ENCODE measurements at places on chromosomes 3 and 15. TPM values are rescaled to one million over a fixed set of nuclear protein-coding genes. Genes with fewer than 3 reads are reported as not detected.

The CFAP100 gene
- not detected for total RNA-seq

The GOLGA8M gene
- total RNA-seq, result not detected

The SLC6A20 gene
- total RNA-seq, result not detected

The OR5K2 gene
- total RNA-seq, result not detected

The SORD gene
- 44.9 TPM for total RNA-seq

The GNAI2 gene
- 71.3 TPM for total RNA-seq

The GOLGA8T gene
- not detected for total RNA-seq

The FBN1 gene
- 24.6 TPM for total RNA-seq

The DAZL gene
- 0.25 TPM for total RNA-seq

DNA sequence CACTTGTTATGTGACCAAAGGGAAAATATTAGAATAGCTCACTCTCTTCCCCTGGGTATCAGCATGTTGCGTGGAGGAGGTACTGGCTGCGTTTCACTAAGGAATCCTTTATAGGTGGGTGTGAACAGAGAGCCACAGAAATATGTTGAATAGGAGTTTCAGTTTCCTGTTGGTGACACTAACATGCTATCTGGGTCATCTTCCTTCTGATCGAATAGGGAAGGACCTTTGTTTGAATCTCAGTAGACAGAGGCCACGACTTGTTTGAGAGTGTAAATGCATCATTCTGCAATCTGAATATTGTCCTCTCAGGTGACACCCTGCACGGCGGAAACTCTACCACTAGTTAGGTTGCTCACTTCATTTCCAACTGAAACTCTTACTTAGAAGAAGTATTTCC lies 157.9 kb upstream of the SLC2A2 start:
- H3K4me3 ChIP-seq, result no peak overlapping the region
- no peak for DNase-seq
- H3K27me3 ChIP-seq, result no peaks in the 10 kb centered on the region
- no peaks in the 10 kb centered on the region for H3K36me3 ChIP-seq

DNA sequence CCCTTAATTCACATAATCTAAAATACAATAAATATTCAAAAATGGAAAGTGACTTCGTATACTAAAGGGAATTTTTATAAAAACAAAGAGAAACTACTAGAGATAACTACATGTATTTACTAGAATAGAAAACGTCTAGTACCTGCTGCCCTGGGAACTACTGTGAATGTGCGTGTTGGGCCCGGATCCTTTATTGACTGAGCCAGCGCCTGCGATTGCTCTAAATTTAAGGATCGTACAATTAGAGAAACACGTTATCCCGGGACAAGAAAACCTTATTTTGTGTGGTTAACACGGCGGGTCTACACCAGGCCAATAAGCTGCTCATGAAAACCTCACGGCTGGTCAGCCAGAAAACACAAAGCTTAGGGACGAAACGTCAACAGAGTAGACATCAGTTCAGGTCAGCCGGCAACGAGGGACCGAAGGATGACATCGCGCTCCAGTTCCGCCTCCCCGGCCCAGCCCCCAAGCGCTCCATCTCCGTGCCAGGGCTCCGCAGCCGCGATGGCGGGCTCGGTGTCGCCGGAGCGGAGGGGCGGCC lies 555 bp downstream of the TM2D3 start:
- peak overlapping the region; percentile 87 for H3K4me3 ChIP-seq
- no peak for DNase-seq
- peak overlapping the region; percentile 96 for H3K27ac ChIP-seq
- H3K27me3 ChIP-seq, result no peaks in the 10 kb centered on the region
- H3K4me1 ChIP-seq, result peaks cover 33% of the 10 kb centered on the region

GRCh38 chr3:183249006-183249718 lies 3.9 kb upstream of the B3GNT5 start:
- no peak for DNase-seq
- no peaks in the 10 kb centered on the region for H3K27me3 ChIP-seq
- peaks cover 7% of the 10 kb centered on the region for H3K4me1 ChIP-seq
- no peak overlapping the region for H3K4me3 ChIP-seq
- no peaks in the 10 kb centered on the region for H3K36me3 ChIP-seq

GRCh38 chr3:187714404-187714979 lies 12.1 kb upstream of the RTP2 start:
- H3K4me3 ChIP-seq, result no peak overlapping the region
- no peaks in the 10 kb centered on the region for H3K4me1 ChIP-seq
- DNase-seq, result no peak
- H3K27ac ChIP-seq, result no peak overlapping the region

- no peaks in the 10 kb centered on the region for H3K36me3 ChIP-seq
- H3K27me3 ChIP-seq, result no peaks in the 10 kb centered on the region
- H3K4me3 ChIP-seq, result no peak overlapping the region
- no peak for DNase-seq
Observed at GRCh38 chr15:77354063-77354462, 65.8 kb downstream of the PEAK1 start.

- peak; percentile 81 for DNase-seq
- H3K4me3 ChIP-seq, result peak overlapping the region; percentile 78
- no peaks in the 10 kb centered on the region for H3K27me3 ChIP-seq
- H3K4me1 ChIP-seq, result peaks cover 39% of the 10 kb centered on the region
- peak overlapping the region; percentile 95 for H3K27ac ChIP-seq
- peaks cover 3% of the 10 kb centered on the region for H3K36me3 ChIP-seq
Observed at GRCh38 chr15:65184305-65184867, 756 bp downstream of the CLPX start.

DNA sequence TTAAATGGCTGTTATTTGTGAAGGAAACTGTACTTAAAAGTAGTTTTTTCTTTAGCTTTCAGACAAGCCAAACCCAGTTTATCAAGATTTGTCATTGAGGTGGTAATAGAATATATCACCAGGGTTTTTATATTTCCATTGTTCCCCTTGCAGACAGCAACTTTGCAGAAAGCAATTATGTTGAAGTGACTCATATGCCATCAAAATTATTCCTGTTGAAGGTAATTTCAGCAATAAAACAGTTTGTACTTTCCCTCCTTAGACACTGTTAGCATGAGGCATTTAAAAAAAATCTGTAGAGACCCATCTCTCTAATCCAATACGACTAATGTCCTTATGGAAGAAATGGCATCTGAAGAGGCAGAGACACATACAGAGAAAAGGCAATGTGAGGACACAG lies 219.0 kb downstream of the NFKBIZ start:
- no peaks in the 10 kb centered on the region for H3K36me3 ChIP-seq
- no peak overlapping the region for H3K4me3 ChIP-seq
- no peak overlapping the region for H3K27ac ChIP-seq
- no peak for DNase-seq

GRCh38 chr3:72490688-72491435 lies 357.4 kb downstream of the SHQ1 start:
- no peak overlapping the region for H3K4me3 ChIP-seq
- H3K27me3 ChIP-seq, result no peaks in the 10 kb centered on the region
- no peak overlapping the region for H3K27ac ChIP-seq
- H3K36me3 ChIP-seq, result no peaks in the 10 kb centered on the region
- peaks cover 38% of the 10 kb centered on the region for H3K4me1 ChIP-seq

GRCh38 chr3:4532535-4533112 lies 39.5 kb downstream of the ITPR1 start:
- H3K4me1 ChIP-seq, result no peaks in the 10 kb centered on the region
- no peaks in the 10 kb centered on the region for H3K27me3 ChIP-seq
- no peaks in the 10 kb centered on the region for H3K36me3 ChIP-seq
- H3K4me3 ChIP-seq, result no peak overlapping the region
- no peak overlapping the region for H3K27ac ChIP-seq

- H3K4me3 ChIP-seq, result no peak overlapping the region
- no peaks in the 10 kb centered on the region for H3K27me3 ChIP-seq
- H3K36me3 ChIP-seq, result no peaks in the 10 kb centered on the region
- H3K4me1 ChIP-seq, result peaks cover 54% of the 10 kb centered on the region
Observed at GRCh38 chr3:100263583-100263982, 2.8 kb downstream of the TBC1D23 start.

DNA sequence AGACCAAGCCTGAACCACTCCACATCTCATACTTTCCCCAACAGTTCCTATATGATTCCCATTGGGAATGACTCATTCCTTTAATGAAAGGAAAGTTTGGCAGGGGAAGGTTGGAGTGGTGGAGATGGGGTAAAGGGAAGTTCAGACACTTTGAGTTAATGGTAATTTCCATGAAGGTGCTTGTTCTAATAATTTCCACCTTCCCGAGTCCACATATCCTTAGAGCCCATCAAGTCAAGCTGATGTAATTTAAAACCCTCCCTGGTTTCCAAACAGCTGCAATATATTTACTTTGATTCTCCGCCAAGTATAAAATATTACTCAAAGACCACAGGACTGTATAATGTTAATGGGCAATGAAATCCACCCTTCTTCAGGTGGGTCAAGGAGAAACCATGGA lies 95.0 kb upstream of the GALNT15 start:
- H3K27ac ChIP-seq, result no peak overlapping the region
- H3K27me3 ChIP-seq, result no peaks in the 10 kb centered on the region
- DNase-seq, result no peak
- H3K4me1 ChIP-seq, result no peaks in the 10 kb centered on the region

DNA sequence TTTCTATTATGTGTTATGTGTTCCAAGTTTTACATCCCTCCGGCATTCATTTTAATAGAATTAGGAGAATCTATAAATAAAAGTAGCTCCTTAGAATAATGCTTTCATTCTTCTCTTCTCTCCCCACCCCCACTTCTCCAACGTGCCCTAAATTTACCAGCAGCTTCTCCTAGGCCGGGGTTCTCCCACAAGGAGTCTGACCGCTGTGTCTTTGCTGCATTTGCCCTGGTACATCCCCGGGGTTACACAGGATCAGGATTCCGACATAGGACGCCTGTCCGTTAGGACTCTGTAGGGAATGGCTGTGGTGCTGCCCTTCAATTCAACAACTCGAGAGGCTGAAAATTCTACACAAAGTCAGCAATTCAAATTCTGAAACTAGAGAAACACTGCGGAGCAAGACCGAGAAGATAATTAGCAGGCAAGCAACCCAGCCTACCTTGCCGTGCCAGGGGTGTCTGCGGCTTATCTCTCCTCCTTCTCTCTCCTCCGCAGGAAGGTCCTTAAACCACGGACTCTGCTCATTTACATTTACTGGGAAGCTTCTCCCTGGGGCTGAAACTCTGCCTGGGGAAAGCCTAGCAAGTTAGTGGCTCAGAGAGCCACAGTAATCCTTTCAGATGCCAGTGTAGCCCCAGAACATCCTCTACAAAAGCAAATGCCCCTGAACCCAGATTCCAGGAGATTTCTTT lies 18.8 kb downstream of the PCSK6 start:
- H3K4me1 ChIP-seq, result peaks cover 7% of the 10 kb centered on the region
- DNase-seq, result no peak
- H3K36me3 ChIP-seq, result no peaks in the 10 kb centered on the region
- peaks cover 3% of the 10 kb centered on the region for H3K27me3 ChIP-seq
- H3K4me3 ChIP-seq, result no peak overlapping the region

GRCh38 chr3:57048728-57049127 lies 11.7 kb upstream of the SPATA12 start:
- no peaks in the 10 kb centered on the region for H3K36me3 ChIP-seq
- no peak overlapping the region for H3K4me3 ChIP-seq
- no peaks in the 10 kb centered on the region for H3K27me3 ChIP-seq
- peak overlapping the region; percentile 80 for H3K27ac ChIP-seq
- H3K4me1 ChIP-seq, result peaks cover 41% of the 10 kb centered on the region
- no peak for DNase-seq

DNA sequence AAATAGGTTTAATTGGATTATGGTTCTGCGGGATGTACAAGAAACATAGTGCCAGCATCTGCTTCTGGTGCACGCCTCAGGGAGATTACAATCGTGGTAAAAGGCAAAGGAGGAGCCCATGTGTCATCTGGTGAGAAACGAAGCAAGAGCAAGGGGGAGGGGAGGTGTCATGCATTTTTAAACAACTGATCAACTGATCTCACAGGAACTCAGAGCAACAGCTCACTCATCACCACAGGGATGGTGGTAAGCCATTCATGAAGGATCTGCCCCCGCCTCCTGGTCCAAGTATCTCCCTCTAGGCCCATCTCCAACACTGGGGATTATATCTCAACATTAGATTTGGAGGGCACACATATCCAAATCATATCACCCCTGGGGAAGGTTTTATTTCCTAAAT lies 42.1 kb upstream of the FGF7 start:
- H3K4me1 ChIP-seq, result no peaks in the 10 kb centered on the region
- no peak overlapping the region for H3K27ac ChIP-seq
- H3K27me3 ChIP-seq, result no peaks in the 10 kb centered on the region
- H3K36me3 ChIP-seq, result no peaks in the 10 kb centered on the region
- no peak for DNase-seq

GRCh38 chr3:180223268-180223667 lies 186.5 kb upstream of the PEX5L start:
- H3K4me1 ChIP-seq, result no peaks in the 10 kb centered on the region
- H3K36me3 ChIP-seq, result no peaks in the 10 kb centered on the region
- DNase-seq, result no peak
- no peaks in the 10 kb centered on the region for H3K27me3 ChIP-seq

DNA sequence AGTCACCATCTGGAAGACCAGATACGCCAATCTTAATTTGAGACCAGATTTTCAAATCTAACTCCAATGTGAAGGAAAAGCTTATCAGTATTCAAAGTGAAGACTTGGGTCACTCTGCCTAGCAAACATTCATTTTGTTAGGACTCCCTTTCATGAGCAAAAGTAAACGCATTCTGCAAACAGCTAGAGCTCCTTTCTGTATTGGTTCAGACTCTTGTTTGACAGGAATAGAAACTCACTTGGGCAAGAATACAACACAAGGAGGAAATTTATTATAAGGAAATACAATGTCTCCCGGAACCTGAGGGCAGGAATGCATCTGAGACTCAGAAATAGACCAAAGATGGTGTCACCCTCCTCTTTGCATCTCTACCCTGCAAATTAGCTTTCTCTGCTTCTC lies 558.6 kb downstream of the TAFA4 start:
- no peaks in the 10 kb centered on the region for H3K36me3 ChIP-seq
- H3K4me1 ChIP-seq, result no peaks in the 10 kb centered on the region
- no peaks in the 10 kb centered on the region for H3K27me3 ChIP-seq
- no peak overlapping the region for H3K27ac ChIP-seq

- H3K36me3 ChIP-seq, result no peaks in the 10 kb centered on the region
- no peak overlapping the region for H3K27ac ChIP-seq
- DNase-seq, result no peak
Observed at GRCh38 chr3:14602804-14603644, 48.5 kb upstream of the CCDC174 start.

GRCh38 chr3:8301977-8302735 lies 199.5 kb upstream of the LMCD1 start:
- no peak overlapping the region for H3K27ac ChIP-seq
- H3K4me1 ChIP-seq, result no peaks in the 10 kb centered on the region
- no peaks in the 10 kb centered on the region for H3K27me3 ChIP-seq

- H3K4me1 ChIP-seq, result peaks cover 92% of the 10 kb centered on the region
- no peaks in the 10 kb centered on the region for H3K27me3 ChIP-seq
- H3K27ac ChIP-seq, result peak overlapping the region; percentile 42
- peak; percentile 55 for DNase-seq
- H3K36me3 ChIP-seq, result peaks cover 62% of the 10 kb centered on the region
- H3K4me3 ChIP-seq, result no peak overlapping the region
Observed at GRCh38 chr3:134369231-134369741, 5.0 kb downstream of the AMOTL2 start.

- no peak overlapping the region for H3K27ac ChIP-seq
- H3K36me3 ChIP-seq, result no peaks in the 10 kb centered on the region
Observed at GRCh38 chr3:192772240-192772894, 45.0 kb upstream of the FGF12 start.

GRCh38 chr15:75235760-75236729 lies 22.1 kb upstream of the GOLGA6C start:
- H3K27me3 ChIP-seq, result peaks cover 46% of the 10 kb centered on the region
- H3K4me1 ChIP-seq, result no peaks in the 10 kb centered on the region
- H3K4me3 ChIP-seq, result no peak overlapping the region

All from suprapubic skin (tissue), 4 donors.